Fibroblast of upper back skin (primary cell): ENCODE measurements at places on chromosomes 2 and 18.

- peak; percentile 49 for DNase-seq
Observed at GRCh38 chr2:31239593-31240177, 5.7 kb downstream of the EHD3 start.

DNA sequence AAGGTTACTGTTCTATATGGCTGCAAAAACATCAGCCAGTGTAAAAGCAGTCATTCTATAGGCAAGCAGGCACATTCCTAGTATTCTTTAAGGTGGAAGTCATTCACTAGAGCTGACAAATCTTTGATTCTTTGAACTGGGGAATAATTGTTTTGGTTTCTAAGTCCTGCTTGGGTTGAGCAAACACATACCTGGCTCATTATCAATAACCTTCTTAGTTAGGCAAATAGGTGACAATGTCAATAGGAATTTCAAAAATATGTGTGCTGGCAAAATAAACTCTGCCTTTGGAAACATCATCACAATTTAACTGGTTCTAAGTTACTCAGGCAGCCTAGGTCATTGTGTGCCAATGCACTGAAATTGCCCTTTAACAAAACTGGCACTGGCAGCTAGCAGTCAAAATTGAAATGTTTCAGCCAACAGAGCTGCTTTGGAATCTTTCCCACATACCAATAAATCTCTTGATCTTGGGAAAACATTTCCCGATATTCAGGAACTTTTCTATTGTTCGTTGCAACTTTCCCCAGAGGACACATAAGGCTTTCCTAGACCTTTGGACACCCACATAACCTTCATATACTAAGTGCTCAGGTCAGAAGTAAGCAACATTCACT lies 402.0 kb upstream of the MMADHC start:
- peak; percentile 80 for DNase-seq

- DNase-seq, result no peak
Observed at GRCh38 chr2:219037783-219038499, 3.4 kb downstream of the CFAP65 start.

DNA sequence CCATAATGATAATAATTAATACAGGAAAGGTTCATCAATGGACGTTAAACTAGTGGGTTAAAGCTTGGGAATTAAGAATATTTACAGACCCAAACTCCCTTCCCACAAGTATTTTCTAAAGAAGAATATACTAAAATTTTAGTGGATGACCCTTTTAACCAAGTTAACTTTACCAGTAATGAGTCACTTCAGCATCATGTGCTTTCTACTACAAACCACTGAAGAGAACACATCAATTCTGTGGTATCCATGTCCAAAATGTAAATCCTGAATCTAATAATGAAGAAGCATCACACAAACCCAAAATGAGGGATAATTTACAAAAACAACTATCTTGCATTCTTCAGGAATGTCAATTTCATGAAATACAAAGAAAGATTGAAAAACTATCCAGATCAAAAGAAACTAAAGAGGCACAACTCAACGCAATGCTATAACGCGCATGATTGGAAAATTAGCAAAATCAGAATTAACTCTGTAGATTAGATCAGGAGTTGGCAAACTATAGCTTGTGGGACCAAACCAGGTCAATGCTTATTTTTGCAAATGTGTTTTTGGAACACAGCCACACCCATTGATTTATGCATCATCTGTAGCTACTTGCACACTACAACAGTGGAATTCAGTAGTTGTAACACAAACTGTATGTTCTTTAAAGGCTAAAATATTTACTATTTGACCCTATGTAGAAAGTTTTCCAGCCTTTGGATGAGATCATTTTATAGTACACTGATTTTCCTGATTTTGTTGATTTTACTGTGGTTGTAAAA lies 27.5 kb downstream of the COPS8 start:
- no peak for DNase-seq

- DNase-seq, result peak; percentile 69
Observed at GRCh38 chr2:105873721-105874120, 129.0 kb downstream of the NCK2 start.

DNA sequence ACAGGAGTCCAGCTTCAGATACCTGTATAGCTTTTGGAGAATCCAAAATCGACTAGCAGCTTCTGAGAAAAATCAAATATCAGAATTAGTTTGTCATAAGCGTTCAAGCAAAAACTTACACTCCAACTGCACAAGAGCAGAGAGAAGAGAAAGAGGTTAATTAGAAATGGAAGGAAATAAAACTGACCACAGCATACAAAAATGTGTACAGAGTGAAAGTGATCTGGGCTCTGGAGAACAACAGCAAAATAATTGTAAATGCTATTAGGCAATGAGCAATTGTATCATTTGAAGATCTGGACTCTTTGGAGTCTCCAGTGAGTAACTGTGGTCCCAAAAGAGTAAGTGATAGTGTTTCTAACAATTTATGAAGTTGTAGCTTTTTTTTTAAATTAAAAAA lies 867.3 kb downstream of the TRIB2 start:
- DNase-seq, result no peak

GRCh38 chr2:43115881-43116280 lies 110.5 kb downstream of the ZFP36L2 start:
- DNase-seq, result no peak

DNA sequence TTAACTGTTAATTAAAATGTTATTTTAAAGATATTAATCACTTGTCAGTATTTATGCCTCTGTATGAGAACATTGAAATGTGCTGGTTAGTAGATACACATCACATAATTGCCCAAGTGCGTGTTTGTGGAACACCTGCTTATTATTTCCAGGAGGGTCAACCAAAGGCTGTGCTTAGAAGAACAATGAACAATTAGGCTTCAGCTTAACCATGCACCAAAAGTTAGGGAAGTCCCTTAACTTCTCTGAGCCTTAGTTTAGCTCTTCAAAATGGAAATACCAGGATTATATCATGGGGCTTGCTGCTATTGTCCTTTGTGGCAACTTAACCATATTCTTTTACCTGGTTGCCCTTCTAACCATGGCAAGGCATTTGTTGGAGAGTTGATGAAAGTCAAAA lies 43.0 kb upstream of the PLA2R1 start:
- no peak for DNase-seq

GRCh38 chr2:27708666-27709065 lies 45.0 kb downstream of the SLC4A1AP start:
- no peak for DNase-seq

DNA sequence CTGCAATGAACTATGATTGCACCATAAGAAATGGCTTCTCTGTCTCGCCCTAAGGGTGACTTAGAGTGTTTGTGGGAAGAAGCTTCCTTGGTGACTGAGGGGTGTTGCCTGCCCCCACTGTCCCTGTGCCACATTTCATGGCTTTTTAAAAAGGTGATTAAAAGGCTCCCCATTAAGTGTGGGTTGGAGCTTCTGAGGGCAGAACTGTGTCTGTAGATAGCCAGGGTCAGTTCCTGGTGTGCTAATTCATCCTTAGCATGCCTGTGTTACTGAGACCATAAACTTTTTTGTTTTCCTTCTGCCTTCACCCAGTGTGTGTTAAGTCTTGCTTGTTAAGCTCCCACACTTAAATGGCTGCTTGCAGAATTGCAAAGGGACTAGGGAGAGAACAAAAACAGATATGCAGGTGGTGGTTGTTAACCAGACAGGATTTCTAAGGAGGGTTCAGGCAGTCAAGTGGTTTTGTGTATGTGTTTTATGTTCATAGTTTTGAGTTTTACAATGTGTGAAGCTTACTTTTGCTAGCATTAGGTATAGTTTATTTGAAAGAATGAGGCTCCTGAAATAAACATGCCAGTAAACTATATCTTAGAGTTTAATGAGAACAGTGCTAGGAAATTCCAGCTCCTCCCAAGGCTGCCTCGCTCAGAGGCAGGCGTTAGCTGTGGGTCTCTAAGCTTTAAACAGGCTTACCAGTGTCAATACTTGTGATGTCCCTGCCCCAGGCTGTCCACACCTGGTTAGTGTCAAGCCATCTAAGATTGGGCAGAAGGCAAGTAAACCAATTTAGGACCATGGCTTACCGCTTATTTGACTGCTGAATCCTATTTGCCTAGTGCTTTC lies 14.5 kb downstream of the CERS6 start:
- no peak for DNase-seq

- DNase-seq, result peak; percentile 60
Observed at GRCh38 chr2:171652416-171652785, 34.9 kb upstream of the DYNC1I2 start.

DNA sequence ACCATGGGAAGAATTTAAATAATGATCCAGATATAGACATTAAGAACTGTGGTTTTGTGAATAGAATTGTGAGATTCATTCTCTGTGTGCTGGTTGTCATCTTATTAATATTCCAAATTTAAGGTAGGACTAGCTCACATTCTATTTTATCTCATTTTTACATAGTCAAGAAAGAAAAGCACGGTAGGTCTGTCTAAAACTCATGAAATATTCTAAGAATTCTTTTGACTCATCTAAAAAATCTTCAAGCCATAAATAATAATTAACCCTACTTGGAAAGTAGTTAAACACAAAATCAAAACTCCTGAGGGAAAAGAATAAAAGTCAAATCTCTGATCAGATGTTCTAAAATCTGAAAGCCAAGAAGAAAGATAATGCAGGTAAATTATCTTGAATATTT lies 388.8 kb upstream of the CHAC2 start:
- DNase-seq, result peak; percentile 9

- DNase-seq, result no peak
Observed at GRCh38 chr2:142840436-142840835, 37.0 kb upstream of the KYNU start.

- no peak for DNase-seq
Observed at GRCh38 chr18:22981274-22982133, 48.4 kb downstream of the RBBP8 start.

DNA sequence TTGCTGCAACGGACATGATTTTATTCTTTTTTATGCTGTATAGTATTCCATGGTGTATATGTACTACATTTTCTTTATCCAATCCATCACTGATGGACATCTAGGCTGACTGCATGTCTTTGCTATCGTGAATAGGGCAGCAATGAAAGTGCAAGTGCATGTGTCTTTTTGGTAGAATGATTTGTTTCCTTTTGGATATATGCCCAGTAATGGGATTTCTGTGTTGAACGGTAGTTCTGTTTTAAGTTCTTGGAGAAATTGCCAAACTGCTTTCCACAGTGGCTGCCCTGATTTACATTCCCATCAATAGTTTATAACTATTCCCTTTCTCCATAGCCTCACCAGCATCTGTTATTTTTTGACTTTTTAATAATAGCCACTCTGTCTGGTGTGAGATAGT lies 99.7 kb upstream of the CRIM1 start:
- DNase-seq, result no peak

- DNase-seq, result peak; percentile 98
Observed at GRCh38 chr2:139122711-139123158, 342.5 kb upstream of the NXPH2 start.

DNA sequence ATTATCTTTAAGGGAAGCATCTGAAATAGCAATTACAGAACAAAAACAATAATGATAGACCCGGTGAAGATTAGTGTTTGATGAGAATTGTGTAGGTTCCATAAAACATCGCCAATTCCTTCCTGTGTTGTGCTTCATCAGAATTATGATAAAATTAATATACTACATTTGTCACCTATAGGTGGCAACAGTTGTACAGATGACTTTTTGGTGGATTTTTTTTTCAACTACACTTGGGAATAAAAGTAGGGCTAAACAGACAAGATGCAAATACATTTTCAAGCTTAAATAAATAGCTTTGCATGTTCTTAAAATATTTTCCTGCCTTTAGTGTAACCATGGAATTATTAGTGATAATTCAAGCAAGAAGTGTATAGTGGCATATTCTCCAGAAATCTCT lies 7.0 kb upstream of the LYPD1 start:
- DNase-seq, result peak; percentile 25

- DNase-seq, result no peak
Observed at GRCh38 chr2:10078704-10079265, 1.4 kb downstream of the CYS1 start.

- DNase-seq, result no peak
Observed at GRCh38 chr2:167122389-167122788, 234.1 kb downstream of the XIRP2 start.

DNA sequence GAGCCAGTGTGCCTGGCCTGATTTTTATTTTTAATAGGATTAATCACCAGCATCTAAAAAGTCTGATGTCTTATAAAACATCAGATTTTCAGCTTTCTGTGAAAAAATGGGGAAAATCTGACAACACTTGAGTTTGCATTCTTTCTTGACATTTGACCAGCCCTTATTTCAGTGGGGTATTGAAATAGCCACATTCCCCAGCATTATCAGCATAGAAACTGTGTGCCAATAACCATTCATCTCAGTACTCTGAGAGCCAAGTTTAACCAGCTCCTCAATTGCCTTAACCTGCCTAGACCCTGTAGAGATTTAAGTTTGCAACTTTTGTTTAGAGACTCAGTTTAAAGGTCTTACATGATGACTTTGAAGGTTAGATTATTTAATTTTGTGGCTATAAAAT lies 155.0 kb downstream of the CERS6 start:
- peak; percentile 13 for DNase-seq

- peak; percentile 81 for DNase-seq
Observed at GRCh38 chr2:74894272-74894981, 60.5 kb downstream of the HK2 start.

GRCh38 chr18:24398540-24398939 lies 916 bp upstream of the OSBPL1A start:
- peak; percentile 47 for DNase-seq

DNA sequence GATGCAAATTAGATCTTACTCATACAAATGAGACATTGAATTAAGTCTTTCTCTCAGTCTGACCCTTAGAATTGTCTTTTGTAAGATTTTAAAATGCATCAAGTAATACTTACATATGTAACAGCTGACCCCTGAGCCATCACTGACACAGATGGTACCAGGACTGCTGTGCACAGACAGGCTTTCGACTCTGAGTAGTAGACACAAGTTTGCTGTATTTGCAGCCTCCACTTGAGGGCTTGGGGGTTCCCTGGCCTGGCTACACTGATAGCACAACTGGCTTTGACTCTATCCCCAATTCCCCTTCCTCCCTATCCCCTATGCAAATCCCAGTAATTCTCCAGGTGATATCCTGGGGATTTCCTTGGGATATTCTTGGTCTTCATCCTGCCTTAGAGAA lies 200.7 kb downstream of the RPIA start:
- DNase-seq, result no peak

DNA sequence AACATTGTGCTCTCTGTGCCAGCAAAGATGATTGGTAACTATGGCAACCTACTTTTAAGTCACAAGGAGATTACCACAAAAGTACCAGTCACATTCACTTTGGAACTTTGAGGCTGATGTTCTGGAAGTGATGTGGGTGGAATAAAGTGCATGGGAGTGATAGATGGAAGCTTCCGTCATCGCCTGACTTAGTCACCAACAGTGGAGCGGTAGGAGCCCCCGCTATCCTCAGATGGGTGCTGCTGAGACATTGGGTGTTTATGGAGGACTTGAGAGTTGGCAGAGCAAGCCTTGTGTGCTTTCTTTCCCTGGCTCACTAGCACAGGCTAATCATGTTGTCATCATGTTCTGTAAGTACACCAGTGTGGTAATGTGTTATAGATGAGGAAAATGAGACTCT lies 4.6 kb downstream of the PPP1R7 start:
- DNase-seq, result peak; percentile 41

DNA sequence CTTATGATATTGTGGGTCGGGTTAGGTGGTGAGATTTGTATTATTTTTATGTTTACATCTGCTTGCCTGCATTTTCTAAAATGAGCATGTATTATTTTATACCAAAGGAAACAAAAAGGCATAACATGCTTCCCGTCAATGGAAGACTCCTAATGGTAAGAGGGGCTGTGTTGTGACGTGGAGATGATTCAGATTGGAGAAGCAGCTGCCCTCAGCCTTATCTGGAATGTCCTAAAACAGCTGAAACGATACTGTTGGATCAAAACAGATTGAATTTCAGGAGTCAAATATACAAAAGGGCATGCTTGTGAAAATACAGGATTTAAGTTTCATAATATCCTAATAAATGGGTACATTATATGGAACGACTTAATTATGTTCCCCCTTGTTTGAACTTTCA lies 19.0 kb downstream of the DGKD start:
- no peak for DNase-seq
